Fibroblast of lung (primary cell): ENCODE measurements at places on chromosomes 2 and 18. TPM values are rescaled to one million over a fixed set of nuclear protein-coding genes. Genes with fewer than 3 reads are reported as not detected.

The SEMA4C gene
- 17.5 and 19.8 TPM in 2 replicates for total RNA-seq

The PROM2 gene
- 0.26 and 0.33 TPM in 2 replicates for total RNA-seq

GRCh38 chr2:154350911-154351310 lies 347.6 kb upstream of the KCNJ3 start:
- DNase-seq = no peak

- no peak for DNase-seq
Observed at GRCh38 chr18:59562751-59563150, 134.5 kb downstream of the CCBE1 start.

GRCh38 chr2:26072925-26073768 lies 39.3 kb downstream of the RAB10 start:
- DNase-seq = no peak

DNA sequence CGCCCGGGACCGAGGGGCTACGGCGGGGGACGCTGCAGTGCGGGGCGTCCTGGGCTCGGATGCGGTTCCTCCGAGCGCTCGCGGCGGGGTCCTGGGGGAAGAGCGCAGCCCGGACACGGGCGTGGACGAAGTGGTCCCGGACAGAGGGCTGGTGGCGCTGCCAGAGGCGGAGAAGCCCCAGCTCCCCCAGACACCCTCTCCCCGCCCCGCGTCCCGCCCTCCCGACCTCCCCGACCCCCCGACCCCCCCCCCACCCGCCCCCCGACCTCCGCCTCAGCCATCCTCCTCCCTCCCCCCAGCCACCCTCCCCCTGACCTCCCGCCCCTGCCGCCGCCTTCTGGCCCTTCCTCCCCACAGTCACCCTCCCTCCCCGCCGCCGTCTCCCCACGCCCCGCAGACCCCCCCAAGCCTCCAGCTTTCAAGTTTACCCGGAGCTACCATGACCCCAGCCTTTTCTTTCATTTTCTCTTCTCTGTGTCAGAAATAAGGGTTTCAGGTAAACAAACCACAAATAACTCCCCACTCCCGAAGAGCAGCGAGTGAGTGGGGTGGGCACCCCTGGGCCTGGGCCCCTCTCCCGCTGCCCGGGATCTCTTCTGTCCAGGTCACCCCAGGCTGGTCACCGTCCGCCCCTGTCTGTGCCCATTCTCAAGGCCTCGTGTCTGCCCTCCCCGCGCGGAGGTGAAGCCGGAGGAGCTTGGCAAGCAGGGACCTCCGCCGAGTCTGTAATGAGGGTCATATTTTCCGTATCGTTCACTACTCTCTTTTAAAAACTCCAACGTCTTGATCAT lies 5.1 kb downstream of the NFATC1 start:
- DNase-seq = no peak

DNA sequence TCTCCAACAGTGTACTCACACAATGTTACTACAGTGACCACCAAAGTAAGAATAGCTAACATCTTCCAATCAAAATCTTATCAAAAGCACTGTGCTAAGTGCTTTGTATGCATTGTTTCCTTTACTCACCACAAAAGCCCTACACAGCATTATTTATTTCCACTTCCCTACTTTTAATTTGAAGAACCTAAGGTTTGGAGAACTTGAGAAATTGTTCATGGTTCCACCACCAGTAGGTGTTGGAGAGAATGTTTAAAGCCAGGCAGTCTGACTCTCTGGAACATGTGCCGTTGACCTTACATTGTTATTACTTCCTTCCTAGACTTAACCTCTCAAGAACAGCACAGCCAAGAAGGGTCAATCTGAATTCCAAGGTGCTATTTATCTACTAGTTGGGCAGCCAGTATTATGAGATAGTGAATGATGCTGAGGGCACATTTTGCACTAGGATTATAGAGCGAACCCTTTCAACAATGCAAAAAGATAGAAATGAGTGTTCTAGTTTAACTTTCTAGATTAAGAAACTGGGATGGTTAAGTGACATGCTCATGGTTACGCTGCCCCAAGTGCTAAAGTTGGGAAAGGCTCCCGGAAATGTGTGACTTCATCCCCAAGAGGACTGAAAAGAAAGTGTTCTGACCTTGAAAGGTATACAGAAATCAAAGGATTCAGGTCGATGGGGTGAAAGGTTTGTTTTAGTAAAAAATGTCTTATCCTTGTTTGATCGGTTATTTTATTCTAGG lies 55.2 kb upstream of the FAM136A start:
- DNase-seq = no peak

- no peak for DNase-seq
Observed at GRCh38 chr2:19351899-19352697, 6.3 kb downstream of the OSR1 start.

DNA sequence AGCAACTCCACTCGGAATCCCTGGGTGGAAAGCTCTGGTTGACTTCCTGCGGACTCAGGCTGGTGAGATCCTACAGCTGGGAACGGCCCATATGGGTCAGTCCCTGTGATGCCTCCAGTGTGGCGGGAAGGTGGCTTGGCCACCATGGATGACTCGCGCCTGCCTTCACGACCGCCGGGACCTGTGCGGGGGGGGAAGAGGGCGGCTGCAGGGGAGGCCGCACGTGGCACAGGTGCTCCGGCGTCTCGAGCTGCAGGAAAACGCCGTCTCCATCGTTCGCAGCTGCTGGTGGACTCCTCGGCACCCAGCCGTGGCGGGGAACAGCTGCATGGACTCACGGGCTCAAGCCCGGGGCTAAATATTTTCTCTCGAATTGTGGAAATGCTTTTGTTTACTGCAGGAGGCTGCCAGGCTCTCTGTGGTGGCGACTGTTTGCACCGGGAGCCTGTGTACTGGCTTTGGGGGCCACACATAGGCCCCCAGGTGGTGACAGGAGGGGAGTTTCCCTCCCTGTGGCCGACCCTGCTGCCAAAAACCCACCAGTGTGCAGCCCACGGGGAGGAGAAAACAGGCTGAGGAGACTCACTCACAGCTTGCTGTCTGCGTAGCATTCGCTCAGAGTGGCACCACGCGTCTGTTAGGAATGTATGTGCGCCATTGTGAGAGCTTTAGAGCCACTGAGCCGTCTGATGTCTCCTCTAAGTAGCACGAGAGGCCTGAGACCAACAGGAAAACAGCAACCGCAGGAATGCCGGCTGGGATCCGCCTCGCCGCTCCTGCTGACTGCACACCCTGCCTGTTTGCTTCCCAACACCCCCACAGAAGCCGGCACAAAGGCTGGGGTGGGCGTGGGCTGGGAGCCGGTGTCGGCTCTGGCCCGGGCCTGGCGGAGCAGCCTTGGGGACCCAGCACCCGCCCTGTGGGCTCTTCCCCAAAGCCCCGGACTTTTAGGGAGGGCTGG lies 89.2 kb downstream of the NFATC1 start:
- peak; percentile 99 for DNase-seq
